ENCODE measurements at places on chromosomes 5 and 9.

GRCh38 chr5:112059579-112060135 lies 302.7 kb upstream of the NREP start:
- no peak for DNase-seq

GRCh38 chr5:153504726-153505125 lies 14.3 kb downstream of the GRIA1 start:
- DNase-seq = peak; percentile 67

DNA sequence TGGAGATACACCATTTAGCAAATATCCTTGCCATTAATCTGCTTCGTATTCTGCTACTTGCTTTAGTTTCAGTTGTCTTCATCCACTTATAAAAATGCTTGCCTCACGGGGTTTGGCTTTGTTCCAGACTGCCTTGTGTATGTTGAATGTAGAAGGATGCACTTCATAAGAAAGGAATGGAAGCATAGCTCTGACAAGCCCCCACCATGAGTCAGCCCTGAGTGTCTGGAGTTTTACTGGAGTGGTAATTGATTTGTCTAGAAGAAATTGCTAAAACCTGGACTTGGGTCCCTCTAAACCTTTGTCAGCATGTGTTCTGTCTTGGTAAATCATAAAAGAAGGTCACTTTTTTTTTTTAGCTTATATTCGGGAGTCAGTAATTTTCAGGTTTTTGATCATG lies 4.6 kb downstream of the TEX48 start:
- DNase-seq = peak; percentile 34

- DNase-seq = no peak
Observed at GRCh38 chr5:71457106-71457505, 1.7 kb downstream of the BDP1 start.

- DNase-seq = peak; percentile 62
Observed at GRCh38 chr9:77457916-77458592, 190.1 kb downstream of the GNA14 start.

DNA sequence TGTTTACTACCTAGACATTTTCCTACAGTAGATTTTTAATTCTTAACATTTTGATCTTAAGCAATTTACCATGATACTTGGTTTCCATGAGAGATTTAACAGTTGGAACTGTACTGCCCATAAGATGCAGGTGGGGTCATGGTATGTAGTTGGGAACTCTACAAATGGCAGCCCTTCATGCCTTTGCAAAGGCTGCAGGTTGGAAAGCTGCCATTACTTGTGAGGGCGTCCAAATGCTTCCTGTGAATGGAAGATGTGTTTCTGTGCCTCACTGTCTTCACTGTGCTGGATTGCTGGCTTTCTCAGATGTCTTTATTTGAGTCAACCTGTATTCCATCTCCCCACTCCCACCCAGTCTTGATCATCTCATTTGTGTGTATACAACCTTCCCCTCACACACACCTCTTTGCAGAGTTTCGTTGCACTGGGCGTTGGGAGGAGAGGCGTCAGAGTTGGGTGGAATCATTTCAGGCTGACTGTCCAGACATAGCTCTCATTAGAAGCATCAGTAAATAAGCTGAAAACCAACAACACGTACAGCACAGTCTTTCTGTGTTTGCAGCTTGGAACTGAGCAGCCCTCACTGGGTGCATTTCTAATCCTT lies 14.8 kb upstream of the ABL1 start:
- no peak for DNase-seq

- no peak for DNase-seq
Observed at GRCh38 chr9:92535940-92536850, at the start of gene ECM2. Gene ECM2, minus strand, starts transcription at chr9:92535990. Its CDS starts 13,124 bp downstream, at chr9:92522866.

DNA sequence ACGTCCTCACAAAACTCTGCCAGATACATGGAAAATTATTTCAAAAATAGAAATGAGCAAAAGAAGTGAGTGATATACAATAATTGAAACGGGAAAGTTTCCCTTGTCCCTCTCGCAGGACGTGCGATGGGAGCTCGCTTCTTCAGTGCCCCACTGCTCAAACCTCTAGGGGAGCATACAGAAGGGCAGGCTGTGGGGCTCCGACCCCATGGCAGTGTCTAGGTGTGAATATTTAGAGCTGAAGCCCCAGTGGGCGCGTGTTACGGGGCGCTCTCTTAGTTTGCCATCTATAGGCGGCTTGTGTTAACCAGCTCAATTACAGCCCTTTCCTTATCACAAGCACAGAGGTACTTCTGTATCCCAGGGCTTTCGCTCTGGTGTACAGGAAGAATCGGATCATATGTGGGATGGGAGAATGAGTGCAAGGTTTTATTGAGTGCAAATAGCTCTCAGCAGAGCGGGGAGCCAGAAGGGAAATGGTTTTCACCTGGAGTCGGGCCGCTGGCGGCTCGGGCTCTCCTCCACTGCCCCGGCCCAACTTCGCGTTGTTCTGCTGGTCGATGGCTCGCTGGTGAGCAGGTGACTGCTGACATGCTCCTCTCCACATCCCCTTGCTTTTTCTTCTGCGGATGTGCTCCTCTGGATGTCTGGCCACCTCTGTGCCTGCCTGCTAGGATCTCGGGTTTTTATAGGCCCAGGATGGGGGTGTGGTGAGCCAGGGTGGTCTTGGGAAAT lies 334.0 kb upstream of the PTPRD start:
- DNase-seq = no peak

GRCh38 chr5:154055201-154055600 lies 16.4 kb downstream of the MFAP3 start:
- no peak for DNase-seq
